ENCODE measurements at places on chromosomes 7 and 10.

DNA sequence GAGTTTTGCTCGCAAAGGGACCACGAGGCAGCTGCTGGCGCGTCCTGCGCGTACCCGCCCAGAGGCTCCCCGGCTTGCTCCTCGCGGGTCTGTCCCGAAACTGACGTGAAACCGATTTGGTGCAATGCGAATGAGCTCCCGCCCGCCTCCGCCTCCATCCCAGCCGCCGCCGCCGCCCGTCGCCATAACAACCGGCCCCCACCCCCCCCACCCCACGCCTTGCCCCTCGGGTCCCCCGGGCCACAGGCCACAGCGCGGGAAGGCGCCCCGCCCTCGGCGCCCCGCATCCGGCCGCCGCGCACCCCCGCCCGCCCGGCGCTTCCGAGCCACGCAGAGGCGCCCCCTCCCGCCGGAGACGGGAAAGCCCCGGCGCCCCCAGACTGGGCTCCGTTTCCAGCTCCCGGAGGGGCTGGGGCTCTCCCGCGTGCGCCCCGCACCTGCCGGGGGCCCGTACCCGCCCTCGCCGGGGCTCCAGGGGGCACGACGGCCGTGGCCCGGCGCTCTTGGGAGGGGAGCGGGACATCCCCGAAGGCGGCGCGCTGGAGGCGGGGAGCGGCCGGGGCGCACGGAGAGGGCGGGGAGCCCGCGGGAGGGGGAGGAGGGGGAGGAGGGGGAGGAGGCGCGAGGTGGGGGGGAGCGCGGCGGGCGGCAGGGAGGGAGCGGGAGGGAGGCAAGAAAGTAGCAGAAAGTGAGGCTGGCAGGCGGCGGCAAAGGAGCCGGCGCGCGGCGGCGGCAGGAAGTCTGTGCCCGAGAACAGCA is at the start of gene CAMK1D:
CAMK1D (plus strand) TSS at position 678 of the 759 bp plus-strand sequence.
- DNase-seq = peak; percentile 69

DNA sequence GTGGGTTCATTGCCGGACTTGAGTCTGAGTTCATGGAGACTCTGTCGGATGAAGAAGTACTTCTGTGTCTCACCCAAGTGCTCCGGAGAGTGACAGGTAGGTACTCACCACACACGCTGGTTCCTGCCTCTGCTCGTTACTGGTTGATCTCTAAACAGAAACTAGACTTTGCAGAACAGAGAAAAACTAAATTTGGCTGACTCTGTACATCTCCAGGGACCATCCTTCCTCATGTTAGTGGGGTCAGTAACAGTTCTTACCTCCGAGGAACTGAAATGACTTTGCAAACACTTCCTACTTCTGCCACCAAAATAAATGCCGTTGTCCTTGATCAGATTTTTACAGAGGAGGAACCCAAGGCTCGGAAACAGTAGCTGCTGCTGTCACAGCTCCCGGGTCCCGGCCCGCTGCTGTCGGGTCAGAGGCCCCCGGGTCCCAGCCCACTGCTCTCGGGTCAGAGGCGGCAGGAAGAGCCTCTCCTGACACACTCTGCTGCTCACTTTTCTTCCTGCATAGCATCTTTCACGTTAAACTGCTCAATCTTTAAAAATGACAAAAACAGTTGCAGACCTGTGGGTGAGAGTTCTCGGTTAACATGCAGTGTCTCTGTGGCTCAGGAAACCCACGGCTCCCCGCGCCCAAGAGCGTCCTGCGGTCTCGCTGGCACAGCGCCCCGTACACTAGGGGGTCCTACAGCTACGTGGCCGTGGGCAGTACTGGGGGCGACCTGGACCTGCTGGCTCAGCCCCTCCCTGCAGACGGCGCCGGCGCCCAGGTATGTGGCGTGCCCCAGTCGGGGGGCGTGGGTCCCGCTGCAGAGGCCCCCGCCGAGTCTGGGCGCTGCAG is 4.8 kb upstream of the MTG1 start:
- DNase-seq = no peak

DNA sequence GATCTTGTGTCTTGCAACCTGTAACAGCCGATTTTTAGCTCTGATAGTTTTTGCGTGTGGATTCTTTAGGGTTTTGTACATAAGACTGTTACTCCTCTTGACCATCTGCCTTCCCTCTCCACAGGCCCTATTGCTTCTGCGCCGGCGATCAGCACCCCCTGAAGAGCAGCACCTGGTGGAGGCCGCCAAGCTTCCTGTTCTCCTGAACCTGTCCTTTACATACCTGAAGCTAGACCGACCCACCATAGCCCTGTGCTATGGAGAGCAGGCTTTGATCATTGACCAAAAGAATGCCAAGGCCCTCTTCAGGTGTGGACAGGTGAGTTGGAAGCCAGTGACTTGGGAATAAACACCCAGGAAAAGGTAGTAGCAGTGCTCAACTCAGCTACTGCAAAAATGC is 12.6 kb downstream of the FKBP6 start:
- no peak for DNase-seq

DNA sequence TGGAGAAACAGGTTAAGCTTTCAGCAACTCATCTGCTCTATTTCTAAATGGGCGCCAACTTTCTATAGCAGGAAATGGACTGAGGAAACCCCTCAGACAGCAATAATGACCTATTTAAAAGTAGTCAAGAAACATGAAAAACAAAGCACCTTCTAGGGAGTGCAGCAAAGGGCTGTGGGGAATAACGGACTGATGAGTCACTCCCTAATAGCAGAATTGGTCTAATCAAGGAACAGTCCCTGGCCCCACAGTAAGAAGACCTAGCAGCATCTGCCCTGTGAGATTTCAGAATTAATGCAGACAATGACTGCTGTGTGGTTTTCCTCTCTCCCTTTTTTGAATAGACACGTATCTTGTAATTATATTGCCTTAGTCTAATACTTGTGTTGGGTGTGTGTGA is 602.9 kb downstream of the IPMK start:
- no peak for DNase-seq

- DNase-seq = no peak
Measured at GRCh38 chr7:70669854-70670253, 462.1 kb upstream of the GALNT17 start.

DNA sequence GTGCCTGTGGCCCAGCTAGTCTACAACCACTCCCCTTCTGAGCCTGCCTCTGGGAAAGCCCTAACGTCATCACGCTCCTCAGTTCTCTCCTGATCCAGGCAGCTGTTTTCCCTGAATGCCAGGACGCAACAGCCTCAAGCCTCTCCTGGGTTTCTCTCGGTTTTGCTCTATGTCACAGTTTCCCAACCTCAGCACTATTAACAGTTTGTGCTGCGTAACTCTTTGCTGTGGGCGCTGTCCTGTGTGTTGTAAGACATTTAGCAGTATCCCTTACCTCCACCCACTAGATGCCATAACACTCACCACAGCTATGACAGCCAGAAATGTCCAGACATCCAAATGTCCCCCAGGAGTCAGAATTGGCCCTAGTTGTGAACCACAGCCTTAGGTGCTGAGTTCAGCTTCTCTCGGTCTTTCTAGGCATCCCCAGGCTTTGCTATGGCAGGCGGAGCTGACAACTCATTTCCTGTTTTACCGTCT is 226.3 kb upstream of the NPVF start:
- DNase-seq = no peak

DNA sequence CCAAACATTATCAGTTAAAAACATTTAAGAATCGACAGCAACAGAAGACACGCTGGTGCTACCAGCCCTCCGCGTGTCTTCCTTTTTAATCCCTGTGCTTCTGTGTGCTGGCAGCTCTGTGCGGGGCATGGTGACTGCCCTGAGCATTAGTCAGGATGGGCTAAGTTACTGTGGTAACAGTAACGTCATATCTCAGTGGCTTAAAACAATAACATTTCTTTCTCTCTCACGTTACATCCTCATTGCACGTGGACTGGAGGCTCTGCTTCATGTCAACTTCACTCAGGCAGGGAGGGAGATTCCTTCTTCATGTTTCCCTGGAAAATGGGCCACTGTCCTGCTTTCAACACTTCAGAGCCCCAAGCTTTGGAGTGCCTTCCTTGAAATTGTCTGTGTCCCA is 378.5 kb downstream of the CCSER2 start:
- no peak for DNase-seq

DNA sequence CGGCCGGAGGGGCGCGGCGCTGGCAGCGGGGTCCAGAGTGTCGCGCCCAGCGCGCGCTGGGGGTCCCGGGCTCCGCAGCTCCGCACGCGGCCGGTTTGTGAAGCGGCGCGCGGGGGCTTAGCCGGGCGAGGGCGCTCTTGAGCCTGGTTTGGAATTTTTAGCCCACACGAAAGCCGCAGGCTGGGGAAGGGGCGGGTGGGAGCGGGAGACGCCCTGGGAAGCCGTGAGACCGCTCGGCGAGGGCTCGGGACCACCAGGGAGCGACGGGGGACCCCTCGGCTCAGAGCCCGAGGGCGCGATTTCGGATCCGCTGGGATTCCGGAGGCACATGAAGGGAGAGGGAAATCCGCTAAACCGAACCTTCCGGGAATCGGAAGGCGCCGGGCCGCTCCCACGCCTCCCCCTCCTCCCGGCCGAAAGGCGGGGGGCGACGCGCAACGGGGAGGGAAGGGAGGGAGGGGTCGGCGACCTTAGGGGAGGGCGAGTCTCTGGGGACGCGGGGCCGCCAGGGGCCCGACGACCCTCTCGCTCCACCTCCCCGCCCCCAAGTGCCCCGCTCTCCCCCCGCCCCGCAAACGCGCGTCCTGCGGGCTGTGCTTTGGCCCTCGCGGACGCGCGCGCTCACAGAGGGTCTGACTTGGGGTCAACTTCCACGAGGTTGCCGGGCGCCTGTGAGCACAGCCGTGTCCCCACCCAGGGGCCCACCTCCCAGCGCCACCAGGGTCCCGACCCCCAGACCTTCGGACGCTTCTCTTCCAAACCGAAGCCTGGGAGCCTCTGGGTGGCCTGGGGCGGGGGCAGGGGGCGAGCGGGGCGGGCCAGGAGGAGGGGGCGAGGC is 5.1 kb upstream of the ELFN1 start:
- peak; percentile 60 for DNase-seq
